ENCODE measurements at places on chromosomes 12 and 14.

DNA sequence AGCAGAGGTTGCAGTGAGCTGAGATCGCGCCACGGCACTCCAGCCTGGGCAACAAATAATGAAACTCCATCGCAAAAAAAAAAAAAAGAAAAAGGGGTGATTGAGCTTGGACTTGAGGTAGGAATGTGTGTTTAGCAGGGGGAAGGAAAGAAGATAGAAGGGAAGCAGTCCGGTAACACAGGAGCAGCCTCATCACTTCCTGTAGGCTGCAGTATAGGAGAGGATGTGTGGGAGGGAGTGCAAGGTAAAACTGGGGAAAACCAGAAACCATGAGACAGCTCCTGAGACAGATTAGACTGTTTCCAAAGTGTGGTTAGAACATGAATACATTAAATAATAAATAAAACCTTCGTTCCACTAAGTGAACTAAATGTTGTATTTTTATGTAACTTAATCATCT lies 49.2 kb downstream of the FGD4 start:
- no peak for DNase-seq

DNA sequence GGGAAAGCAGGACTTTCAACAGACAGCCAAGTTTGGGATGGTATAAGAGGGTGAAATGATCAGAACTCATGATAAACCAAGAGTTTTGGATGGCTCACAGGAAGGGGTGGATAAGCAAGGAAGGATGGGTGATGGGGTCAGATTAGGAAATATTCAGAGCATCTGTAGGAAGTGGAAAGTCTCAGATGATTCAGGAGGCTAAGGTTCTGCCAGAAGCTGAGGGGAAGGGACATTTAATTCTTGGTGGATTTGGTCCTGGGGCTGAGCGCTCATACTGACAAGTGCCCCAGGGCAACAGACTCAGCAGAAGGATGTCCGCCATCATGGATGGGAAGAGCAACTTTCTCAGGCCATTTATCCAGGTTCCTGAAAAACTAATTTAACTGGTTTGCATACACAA lies 28.4 kb upstream of the BDKRB2 start:
- DNase-seq = peak; percentile 29

GRCh38 chr14:68177728-68178127 lies 358.1 kb downstream of the RAD51B start:
- no peak for DNase-seq

DNA sequence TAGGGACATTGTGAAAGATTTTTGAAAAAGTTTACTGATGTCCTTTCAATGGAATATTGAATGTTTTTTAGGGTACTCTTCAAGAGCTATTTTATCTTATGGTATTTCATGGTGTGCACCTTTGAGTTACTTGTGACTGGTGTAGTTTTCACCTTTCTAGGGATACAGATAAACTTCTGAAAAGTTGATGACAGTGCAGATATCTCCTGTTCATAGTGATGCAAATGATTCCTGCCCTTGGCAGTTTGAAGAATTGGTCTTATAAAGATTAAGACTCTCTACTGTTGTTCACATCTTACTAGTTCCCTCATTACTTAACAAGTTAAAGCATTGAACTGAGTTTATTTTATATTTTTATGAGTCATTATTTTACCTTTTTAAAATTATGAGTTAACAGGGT lies 408.9 kb downstream of the TRHDE start:
- DNase-seq = no peak

DNA sequence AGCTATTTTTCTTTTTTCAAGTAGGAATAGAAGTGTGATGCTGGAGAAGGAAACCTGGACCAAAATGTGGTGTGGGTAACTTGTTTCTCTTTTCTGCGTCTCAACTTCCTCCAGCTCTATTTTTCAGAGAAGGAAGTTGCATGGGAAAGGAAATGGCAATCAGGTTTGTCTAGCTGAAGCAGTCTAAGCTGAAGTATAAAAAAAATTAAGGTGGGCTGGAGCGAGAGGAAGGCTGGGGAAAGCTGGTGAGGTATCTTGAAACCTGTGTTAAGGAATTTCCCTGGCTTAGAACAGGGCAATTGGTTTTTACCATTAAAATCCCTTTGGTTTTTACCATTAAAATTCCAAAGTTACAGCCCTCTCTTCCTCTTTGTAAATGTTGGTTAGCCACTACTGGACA lies 34.2 kb upstream of the NINJ2 start:
- no peak for DNase-seq

GRCh38 chr12:98651328-98651727 lies 6.2 kb downstream of the APAF1 start:
- no peak for DNase-seq

- no peak for DNase-seq
Observed at GRCh38 chr14:37078131-37078530, 94.3 kb downstream of the SLC25A21 start.

- no peak for DNase-seq
Observed at GRCh38 chr12:95130096-95130495, 56.7 kb upstream of the NR2C1 start.

DNA sequence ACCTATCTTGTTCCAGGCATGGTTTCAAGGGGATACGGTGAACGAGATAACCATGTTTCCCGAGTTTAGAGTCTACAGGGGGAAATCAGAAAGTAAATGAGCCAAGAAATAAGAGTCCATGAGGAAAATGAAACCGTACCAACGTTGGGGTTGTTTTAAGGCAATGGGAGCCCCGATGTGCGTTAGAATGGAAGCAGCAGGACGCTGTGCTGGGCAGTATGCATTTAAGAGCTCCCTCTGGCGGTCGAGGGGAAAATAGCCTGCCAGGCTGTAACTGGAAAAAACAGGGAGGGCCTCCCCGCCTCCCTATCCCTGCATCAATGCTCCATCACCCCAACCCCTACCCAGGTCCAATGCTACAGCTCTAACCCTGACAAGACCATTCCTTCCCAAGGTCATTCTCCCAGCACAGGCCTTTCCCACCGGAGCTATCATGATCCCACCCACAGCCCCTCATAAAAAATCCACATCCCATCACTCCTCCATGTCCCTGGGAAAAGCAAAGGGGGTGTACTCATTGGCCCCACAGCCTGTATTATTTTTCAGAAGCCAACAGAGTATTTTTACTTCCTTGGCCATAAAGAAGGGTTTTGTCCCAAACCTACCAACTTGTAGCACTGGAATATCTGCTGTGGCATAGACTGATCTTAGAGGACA lies 226.3 kb upstream of the NOS1 start:
- DNase-seq = no peak

DNA sequence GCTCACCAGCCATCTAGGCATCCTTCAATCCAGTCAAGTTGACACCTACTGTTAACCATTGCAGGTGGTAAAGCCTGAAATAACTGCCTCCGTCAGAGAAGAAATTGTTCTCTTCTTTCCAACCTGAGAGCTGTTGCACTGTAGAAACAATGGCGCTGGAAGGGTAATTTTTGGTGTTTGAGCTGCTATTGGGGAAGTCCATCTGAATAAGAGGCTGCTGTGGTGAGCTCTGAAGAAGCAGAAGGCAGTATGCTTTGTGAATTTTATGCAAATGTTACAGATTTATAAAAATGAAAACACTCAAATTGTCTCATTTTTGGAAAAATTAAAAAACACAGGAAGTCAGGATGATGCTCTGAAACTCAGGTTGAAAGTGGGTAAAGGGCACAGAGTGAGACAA lies 60.2 kb downstream of the SNAPC1 start:
- no peak for DNase-seq

GRCh38 chr12:11496157-11496851 lies 100.9 kb upstream of the PRB2 start:
- DNase-seq = no peak

DNA sequence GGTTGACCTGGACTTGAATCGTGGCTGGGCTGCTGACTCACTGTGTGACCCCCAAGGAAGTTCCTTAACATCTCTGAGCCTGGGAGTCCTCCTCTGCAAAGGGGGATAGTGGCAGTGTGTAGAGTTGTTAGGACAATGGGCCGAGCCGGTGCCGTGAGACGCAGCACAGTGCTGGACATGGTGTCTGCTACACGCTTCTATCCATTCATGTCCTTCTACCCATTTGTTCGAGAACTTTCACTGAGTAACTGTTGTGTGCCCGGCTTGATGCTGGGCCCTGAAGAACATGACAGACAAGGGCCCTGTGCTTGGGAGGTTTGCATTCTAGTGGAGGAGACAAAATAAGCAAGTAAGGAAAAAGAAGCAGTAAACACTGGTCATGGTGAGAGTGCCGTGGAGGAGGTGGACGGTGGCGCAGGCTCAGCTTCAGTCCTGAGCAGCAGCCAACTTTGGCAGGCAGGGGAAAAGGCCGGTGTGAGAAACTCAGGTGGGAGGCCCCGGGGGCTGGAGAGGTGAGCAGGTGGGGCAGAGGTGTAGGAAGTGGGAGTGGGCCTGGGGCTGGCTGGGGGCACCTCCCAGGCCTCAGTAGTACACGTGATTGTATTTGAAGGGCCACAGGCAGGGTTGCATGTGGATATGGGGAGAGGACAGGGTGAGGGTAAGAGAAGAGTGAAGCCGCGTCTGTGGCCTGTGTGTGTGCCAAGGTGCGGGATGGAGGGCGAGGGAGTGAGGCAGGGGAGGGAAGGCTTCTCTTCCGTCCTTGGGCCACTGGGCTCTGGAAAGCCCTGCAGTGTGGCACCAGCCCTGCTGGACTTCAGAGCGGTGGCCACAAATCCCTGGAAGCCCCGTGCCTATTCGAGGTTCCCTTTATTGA lies 13.8 kb downstream of the VASH1 start:
- no peak for DNase-seq

- no peak for DNase-seq
Observed at GRCh38 chr12:100326208-100326607, 30.7 kb upstream of the SLC17A8 start.

- DNase-seq = peak; percentile 28
Observed at GRCh38 chr14:65103150-65103760, 938 bp upstream of the MAX start.

DNA sequence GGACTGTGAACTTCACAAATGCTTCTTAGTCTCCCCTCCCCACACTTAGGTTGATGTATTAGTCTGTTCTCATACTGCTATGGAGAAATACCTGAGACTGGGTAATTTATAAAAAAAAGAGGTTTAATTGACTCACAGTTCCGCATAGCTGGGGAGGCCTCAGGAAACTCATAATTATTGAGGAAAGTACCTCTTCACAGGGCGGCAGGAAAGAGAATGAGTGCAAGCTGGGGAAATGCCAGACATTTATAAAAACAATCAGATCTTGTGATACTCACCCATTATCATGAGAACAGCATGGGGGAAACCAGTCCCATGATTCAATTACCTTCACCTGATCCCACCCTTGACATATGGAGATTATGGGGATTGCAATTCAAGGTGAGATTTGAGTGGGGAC lies 178.8 kb downstream of the SLC38A4 start:
- no peak for DNase-seq

DNA sequence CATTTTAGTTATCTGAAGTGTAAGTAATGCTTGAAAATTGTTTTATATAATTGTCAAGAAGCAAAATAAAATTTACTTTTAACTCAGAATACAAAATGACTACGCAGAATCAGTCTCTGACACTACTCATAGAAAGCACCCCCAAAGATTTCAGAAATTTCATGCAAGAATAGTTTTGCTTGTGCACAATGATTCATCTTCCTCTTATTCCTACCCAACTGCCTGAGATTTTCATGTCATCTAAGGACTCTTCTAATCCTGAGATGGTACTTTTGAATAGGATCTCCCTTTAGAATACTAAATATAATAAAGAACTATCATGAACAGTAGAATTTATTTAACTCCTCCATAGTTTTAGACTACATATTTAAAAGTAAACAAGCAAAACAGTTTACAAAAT lies 485.3 kb upstream of the MGAT4C start:
- DNase-seq = no peak

DNA sequence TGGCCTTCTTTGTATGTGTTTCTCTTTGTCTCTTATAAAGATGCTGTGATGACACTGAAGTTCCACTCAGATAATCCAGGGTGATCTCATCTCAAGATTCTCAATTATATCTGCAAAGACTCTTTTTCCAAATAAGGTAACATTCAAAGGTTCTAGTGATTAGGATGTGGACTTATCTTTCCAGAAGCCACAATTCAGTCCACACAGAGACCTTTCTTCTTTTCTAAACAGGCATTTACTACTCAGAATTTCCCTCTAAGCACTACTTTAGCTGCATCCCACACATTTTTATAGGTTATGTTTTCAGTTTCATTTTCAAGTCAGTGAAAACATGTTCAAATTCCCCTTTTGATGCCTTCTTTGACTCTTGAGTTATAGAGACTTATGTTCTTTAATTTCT lies 9.0 kb upstream of the NKX2-1 start:
- no peak for DNase-seq

- DNase-seq = no peak
Observed at GRCh38 chr12:5428332-5429221, 3.3 kb upstream of the NTF3 start.

- DNase-seq = no peak
Observed at GRCh38 chr12:44571006-44571550, 305.0 kb downstream of the NELL2 start.

GRCh38 chr14:31127690-31128089 lies 79.9 kb downstream of the HECTD1 start:
- no peak for DNase-seq

DNA sequence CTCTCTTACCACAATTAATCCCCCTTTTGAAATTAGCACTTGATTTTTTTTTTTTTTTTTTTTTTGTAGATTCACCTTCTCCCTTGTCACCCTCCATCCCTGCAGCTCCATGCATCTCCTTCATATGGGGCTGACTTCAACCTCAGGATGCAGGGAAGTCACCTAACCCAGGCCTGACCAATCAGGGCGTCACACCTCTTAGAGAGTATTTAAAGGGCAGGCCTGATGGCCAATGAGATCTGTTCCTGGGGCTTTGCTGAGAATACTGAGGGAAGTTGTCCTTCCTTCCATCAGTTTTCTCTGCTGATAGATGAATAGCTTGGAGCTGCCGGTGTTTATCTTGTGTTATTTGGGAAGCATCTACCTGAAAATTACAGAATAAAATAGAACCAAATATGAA lies 1104.7 kb upstream of the TMEM132C start:
- no peak for DNase-seq

DNA sequence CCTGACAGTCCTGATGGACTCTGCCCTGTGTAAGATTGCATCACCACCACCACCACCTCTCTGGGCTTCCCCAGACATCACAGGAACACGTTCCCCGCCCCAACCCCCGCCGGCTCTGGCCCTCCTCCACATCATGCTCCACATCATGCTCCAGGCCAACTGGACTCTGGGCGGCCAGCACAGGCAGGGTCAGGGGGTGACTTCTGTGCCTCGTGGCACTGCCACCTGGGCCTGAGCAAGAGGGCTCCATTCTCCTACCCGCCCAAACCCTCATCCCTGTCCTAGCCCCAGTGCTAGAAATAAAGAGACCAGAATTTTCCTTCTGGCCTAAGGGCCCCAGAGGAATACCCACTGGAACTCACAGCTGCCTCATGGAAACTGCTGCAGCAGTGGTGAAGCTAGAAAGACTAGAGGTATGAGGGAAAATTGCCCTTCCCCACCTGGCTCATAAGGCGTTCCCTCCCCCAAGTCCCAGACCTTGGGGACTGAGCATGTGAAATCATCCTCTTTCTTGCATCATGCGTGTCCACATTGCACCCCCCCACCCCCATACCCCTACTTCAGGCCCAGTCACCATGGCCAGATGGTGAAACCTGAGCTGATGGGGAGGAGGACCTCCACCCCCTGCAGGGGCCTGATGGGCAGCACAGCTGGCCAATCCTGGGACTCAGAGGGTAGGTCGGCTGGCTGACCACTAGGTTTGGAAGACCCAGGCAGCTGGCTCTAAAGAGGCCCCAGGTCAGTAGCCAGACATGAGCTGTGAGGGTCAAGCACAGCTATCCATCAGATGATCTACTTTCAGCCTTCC lies at the start of gene INHBE:
Gene INHBE, plus strand, starts transcription at position 742 of the 808 bp plus-strand sequence. CDS start 230 bp downstream, outside the sequence.
- no peak for DNase-seq

- no peak for DNase-seq
Observed at GRCh38 chr14:95577067-95577800, 42.4 kb downstream of the GLRX5 start.

GRCh38 chr12:46368138-46368537 lies 4.4 kb downstream of the SLC38A2 start:
- DNase-seq = no peak

GRCh38 chr12:4564818-4565217 lies 2.8 kb downstream of the DYRK4 start:
- no peak for DNase-seq

All from HS-5 (cell line).